ENCODE measurements at places on chromosomes 6 and 20.

DNA sequence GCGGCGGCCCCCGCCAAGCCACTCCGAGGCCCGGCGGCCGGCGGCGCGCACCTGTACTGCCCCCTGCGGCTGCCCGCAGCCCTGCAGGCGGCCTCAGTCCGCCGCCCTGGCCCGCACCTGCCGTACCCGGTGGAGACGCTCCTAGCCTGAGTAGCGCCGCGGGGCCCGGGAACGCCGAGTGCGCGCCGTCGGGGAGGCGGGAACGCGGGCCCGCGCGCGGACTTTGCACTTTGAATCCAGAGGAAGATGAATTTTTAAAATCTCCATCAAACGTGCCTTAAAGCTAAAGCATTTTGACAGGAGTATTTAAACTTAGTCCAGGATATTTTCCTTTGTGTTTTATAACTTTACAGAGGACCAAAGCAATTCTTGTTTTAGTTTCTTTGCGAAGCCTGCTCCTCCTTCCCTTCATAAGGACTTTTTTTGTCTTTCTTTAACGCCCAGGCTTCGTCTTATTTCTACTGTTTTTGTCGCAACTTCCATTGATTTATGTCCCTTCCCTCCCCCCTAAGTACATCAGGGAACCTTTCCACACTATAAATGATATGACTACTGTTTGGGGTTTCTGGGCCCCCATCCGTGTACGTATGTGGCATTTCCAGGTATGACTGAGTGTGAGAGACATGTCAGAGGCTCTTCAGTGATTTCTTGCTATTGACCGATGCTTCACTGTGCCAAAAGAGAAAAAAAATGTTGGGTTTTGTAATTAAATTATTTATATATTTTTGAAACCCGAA, 2.0 kb downstream of the FOXQ1 start:
- no peak for DNase-seq

DNA sequence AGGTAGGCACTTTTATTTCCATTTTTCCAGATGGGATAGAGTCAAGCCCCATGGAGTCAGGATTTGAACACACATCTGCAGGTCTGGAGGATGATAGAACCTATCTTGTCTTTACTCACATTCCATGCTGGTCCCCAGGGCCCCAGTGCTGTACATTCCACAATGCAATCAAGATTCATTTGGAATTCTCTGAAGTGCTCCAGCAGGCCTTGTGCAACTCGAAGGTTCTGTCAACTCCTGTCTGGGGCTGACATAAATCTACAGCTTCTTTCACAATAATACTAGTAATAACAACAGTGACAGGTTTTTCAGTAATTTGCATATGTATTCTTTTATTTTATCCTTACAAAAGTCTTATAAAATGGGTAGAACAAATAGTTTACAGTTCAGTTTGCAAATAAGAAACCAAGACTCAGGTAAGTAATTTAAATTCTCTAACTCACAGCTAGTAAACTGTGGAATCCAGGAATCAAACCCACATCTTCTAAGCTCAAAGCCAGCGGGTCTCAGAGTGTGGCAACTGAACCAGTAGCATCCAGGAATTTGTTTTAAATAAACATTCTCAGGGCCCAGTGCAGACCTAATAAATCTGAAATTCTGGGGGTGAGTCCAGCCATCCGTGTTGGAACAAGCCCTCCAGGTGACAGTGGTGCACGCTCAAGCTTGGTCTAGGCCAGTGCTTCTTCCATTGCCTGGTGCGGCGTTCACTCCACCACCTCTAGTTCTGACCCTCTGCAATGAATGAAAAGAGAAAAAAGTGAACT, 137.0 kb upstream of the TNFAIP3 start:
- no peak for DNase-seq

DNA sequence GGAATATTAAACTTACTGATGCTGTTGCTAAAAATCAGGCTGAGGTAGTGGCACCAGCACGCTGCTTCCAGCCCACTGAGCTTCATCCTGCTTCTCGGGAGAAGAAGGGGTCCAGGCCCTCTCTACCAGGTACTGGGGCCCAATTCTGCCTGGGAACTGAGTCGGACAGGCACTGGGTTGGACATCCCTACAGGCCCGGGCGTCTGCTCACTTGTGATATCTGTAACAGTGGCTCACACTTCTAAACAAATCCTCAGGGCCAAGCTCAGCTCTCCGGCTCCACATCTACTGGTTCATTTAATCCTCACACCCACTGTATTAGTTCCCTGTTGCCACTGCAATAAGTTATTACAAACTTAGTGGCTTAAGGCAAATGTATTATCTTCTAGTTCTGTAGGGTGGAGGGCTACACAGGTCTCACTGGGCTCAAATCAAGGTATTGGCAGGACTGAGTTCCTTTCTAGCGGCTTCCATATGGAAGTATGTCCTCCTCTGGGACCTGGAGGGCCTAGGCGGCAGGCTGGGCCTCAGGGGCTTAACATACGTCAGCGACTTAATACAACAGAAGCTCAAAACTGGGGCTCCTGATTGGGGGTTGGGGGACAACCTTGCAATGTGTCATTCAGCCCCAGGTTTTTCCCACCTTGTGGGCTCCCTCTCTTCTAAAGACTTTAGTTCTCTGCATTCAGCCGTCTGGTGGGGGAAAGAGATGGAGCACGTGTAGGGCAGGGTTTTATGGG, 1.6 kb upstream of the KCNK15 start:
- DNase-seq = no peak

DNA sequence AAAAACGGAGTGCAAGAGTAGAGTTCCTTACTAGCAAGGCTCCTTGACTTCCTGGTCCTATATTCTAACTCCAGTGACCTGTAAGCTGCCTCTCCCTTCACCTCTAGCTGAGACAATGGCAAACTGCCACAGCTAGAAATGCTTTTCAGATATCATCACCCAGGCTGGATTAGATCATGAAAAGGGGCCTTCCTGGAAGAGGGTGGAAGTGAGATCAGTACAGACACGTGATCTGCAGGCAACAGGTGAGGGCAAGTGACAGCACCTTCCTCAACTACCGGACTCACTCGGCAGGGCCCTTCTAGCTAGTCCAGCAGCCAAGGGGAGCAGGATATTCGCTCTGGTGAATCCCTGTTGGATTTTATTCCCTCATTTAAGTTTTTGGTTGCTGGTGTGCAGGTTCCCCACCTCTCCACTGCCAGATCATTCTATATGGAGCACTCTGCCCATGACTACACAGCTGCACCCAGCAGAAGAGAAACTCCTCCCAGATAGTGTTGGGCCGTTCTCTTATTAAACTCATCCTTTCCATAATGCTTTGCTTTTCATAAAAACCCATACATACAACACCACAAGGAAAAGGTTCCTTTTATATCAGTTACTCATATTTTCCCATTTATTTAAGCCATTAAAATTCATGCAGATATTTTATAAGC, 26.4 kb upstream of the FAM83C start:
- DNase-seq = no peak

DNA sequence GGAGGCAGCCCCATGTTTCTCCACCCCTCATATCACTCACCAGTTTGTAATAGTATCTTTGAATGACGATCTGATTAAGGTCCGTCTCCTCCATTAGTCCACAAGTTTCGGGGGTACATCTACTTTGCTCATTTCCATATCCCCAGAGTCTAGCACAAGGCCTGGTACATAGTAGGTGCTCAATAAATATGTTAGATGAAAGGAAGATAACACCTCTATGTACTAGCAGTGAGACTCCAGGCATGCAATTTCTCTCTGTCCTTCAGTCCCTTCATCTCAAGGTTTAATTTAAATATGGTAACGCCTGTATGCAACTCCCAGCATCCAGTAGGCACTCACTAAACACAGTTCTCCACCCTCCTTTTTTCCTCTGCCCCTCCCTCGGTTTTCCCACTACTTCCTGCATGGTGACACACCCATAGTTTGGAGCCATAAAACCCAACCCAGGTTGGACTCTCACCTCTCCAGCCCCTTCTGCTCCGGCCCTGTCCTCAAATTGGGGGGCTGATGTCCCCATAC, 461 bp upstream of the HNF4A start:
- DNase-seq = no peak

DNA sequence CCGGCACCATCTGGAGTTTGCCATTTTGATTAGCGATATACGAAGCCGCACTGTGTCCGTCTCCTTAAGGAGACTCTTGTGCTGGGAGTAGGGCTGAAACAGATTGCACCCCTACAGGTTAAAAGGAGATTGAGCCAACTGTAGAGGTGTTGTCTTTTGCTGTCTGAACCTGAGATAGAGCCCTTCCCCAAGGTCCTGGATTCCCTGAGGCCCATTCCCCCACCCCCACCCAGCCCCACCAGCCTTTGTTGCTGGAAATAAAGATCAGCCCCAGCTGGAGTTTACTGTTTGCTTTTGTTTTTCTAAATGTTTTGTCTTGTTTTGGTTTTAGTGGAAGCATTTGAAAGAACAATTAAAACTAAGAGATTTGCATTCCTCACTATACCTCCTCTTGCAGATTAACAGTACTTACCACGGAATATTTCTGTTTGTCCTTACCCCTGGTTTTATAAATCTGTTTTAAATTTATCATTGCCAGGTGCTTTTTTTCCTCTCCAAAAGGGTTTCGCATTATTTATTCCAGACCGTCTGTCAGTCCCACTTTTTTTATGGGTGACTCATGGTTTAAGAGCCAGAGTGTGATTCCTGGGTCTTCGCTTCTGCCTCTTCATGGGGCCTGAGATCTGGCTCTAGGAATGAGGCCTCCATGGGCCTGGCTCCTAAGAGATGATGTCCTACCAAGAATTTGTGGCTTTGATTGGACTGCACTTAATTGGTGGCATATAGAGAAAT, 169.2 kb downstream of the DTNBP1 start:
- no peak for DNase-seq

- DNase-seq = no peak
These were observed 73.6 kb downstream of the TBC1D32 start for GRCh38 chr6:121260651-121261102.

DNA sequence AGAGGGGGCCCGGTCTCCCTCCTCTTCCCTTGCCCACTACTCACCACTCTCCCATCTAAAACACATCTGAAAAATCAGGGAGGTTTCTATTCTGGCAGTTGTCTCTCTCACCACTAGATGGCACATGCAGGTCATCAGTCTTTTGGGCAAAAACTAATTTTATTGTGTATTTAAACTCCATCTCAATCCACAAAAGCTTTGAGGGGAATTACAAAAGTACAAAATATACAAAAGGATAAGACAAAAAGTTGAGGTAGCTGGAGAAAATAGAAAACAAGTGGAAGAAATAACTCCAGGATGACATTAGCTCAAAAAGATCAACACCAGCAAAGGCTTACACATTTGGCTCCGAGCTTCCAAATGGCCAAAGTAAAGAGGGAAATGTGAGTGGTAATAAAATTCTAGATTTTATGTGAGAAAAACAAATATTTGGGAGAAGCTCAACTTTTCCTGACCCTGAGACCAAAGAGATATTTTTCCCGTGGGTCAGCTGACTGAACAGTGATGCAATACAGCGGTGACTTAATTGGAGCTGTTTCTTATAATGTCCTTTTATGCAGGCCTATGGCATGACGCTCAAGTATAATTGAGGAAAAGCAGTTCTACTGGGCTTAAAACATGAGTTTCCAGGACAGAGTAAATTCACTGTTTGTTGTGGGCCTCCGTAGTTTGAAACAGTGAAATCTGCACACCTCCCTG, 79.8 kb upstream of the CHD6 start:
- DNase-seq = no peak

DNA sequence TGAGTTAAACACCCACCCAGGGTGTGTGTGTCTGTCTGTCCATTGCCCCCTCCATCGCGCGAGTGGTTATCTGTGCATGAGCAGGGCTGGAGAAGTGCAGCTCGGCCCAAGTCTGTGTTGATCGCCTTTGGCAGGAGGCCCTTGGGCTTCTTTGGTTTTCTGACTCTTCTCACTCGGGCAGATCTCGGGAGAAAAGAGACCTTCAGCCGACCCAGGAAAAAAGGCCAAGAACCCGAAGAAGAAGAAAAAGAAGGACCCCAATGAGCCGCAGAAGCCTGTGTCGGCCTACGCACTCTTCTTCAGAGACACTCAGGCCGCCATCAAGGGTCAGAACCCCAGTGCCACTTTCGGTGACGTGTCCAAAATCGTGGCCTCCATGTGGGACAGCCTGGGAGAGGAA, 132.9 kb downstream of the JPH2 start:
- no peak for DNase-seq

- no peak for DNase-seq
These were observed 143.0 kb downstream of the SAMD5 start for GRCh38 chr6:147651249-147652063.

- no peak for DNase-seq
These were observed 112.8 kb downstream of the BCAS1 start for GRCh38 chr20:53957451-53958172.

DNA sequence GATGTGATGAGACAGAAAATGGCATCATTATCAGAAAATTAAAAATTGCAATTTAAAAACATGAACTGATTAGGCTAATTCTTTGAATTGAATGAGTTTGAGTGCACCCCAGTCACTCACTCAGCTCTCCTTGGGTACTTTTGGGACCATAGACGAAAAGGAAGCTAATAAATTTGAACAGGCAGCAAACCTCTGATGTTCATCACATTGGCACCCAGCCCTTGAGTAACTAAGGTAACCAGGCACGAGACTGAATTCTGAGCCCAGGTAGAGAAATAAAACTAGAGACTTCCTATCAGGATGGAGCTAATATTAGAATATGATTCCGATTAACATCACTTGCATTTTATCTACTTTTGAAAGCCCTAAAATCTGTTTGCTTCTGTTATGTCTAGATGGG, 80.9 kb upstream of the ISM1 start:
- no peak for DNase-seq

- DNase-seq = no peak
These were observed 32.2 kb downstream of the CDYL start for GRCh38 chr6:4808396-4808795.

GRCh38 chr6:84274856-84275255, 47.4 kb upstream of the CEP162 start:
- no peak for DNase-seq

GRCh38 chr6:78942446-78942845, 75.1 kb downstream of the IRAK1BP1 start:
- no peak for DNase-seq

GRCh38 chr6:54856129-54856528, 9.6 kb downstream of the FAM83B start:
- no peak for DNase-seq

DNA sequence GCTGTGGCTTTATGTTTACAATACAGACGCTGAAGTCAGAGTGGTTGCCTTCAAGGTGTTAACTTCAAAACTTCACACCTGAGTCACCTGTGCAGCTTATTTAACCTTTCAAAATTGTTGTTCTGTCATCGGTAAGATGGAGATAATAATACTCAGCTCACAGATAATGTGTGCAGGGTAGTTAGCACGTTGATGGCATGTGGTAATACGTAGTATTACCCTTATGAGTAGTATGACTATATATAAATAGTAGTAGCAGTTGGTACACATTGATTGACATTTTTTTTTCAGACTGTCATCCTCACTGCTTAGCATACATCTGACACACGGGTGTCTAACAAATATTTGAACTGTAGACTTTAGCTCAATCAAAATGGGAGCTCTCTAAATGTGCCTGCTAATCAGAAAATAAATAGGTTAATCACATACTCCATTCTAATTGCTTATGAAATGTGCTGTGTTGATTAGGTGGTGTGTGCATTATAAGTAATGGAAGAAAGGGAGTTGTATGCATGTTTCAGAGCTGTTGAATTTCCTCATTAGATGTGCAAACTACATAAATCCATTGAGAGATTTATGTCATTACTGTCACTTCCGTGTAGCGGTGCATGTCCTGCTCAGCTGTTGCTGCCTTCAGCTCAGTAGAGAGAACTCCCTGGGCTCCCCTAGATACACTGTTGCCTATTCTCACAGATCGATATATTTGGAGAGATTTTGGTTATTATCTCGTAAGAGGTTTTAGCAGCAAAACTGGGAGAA, 11.2 kb upstream of the MROH8 start:
- DNase-seq = no peak

- DNase-seq = no peak
These were observed 374.6 kb upstream of the SYNCRIP start for GRCh38 chr6:86017236-86017635.

GRCh38 chr6:143169440-143169839, 108.8 kb downstream of the AIG1 start:
- DNase-seq = no peak

Measured in activated CD4-positive, CD25-positive, alpha-beta regulatory T cell (primary cell).